ENCODE measurements at places on chromosomes 7 and 10.

DNA sequence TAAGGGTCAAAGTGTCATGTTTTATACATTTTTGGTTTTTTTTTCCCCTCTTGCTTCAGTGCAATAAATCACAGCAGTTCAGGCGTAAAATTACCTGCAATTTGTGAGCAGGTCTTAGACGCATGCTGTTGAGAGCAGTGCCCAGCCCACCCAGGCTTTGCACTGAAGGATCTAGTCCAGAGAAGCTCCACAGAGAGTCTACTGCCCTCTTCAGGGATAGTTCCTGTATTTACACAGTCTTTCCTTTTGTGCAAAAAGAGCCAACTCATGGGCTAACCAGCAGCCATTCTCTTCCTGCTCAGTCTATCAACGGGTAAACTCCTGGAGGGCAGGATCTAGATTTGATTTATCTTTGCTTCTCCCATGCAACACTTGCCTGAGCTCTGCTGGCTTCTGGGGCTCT, 82.2 kb upstream of the NAMPT start:
- DNase-seq = peak; percentile 59

DNA sequence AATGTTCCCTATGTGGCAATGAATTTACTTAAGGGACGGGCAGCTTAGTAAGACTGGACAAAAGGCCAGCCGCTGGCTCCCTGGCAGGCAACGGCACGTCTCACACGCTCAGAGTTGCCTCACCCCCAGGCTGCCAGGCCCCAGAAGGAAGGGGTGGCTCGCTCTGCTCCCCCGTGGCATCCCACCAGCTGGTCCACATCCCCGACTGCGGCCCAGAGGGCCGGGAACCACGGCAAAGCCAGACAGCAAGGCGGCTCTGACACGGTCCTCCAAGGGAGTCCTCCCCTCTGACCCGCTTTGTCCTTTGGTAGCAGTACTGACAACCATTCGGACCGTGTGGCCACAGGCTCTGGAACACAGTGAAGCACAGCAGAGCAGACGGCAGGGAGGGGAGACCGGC, 34.1 kb downstream of the NUDT1 start:
- no peak for DNase-seq

GRCh38 chr10:22986771-22987542, 59.1 kb downstream of the ARMC3 start:
- DNase-seq = no peak

- no peak for DNase-seq
Observed at GRCh38 chr7:7228967-7229366, 46.6 kb downstream of the C1GALT1 start.

DNA sequence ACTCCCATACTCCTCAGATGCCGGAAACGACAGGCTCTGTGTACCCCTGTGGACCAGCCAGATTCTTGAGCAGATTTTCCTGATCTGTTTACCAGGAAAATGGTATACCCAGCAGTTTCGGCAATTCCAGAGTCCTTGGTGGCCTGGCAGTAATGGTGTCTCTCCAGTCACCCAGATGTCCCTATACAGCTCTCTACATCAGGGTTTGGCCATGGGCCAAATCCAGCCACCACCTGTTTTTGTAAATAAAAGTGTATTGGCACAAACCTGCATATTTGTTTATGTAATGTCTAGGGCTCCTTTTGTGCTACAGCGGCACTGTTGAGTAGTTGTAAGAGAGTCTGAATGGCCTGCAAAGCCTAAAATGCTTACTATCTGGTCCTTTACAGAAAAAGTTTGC, 491.3 kb downstream of the RPS24 start:
- no peak for DNase-seq

DNA sequence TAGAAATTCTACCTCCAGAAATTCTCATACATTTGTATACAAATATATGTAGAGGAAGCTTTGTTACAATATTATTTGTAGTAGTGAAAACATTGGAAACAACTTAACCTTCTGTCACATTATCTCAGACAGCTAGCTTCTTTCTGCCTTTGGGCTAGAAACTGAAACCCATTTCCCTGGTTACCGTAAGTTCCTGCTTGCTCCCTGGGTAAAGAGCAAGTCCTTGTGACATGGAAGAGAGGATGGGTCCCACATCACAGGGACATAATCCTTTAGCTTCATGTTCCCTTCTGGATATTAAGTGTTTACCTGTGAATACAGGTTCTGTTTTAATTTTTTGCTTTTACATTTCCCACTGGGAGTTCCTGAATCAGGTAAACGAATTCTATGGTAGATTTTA, 41.8 kb downstream of the KLHDC10 start:
- no peak for DNase-seq
